Uterus (tissue), 4 donors: ENCODE measurements at places on chromosomes 3 and 15. TPM values are rescaled to one million over a fixed set of nuclear protein-coding genes. Genes with fewer than 3 reads are reported as not detected.

- H3K27ac ChIP-seq = no peak overlapping the region
- DNase-seq = no peak
- no peak overlapping the region for H3K4me3 ChIP-seq
- no peaks in the 10 kb centered on the region for H3K27me3 ChIP-seq
- no peaks in the 10 kb centered on the region for H3K4me1 ChIP-seq
- H3K36me3 ChIP-seq = no peaks in the 10 kb centered on the region
Observed at GRCh38 chr15:69538379-69538778, 85.8 kb downstream of the RPLP1 start.

- H3K4me1 ChIP-seq = no peaks in the 10 kb centered on the region
- DNase-seq = no peak
- no peak overlapping the region for H3K27ac ChIP-seq
Observed at GRCh38 chr3:45272828-45273470, 46.9 kb upstream of the TMEM158 start.

GRCh38 chr3:46553154-46553553 is 12.9 kb downstream of the LRRC2 start:
- H3K27me3 ChIP-seq = no peaks in the 10 kb centered on the region
- H3K4me3 ChIP-seq = no peak overlapping the region
- H3K4me1 ChIP-seq = no peaks in the 10 kb centered on the region
- no peak for DNase-seq
- H3K27ac ChIP-seq = no peak overlapping the region
- H3K36me3 ChIP-seq = no peaks in the 10 kb centered on the region

DNA sequence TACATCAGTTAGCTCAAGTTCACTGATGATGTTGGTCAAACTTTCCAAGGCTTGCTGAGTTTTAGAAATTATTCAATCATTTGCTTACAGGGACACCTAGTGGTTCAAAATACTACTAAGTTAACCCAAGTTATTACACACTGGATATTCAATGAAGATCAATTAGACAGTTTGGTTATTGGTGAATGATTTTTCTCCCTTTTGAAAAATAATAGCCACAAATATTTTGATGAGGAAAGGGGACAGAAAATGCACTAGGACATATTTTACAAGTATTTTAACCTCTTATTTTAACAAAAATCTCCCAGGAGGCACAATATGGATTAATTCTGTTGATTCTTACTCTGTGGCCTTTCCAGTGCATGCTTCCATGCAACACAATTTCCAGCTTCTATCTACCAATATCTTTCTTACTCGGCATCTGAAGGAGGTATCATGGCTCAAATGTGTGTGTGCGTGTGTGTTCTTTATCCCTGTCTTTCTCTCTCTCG is 20.1 kb upstream of the GOLGA6L2 start:
- H3K27ac ChIP-seq = no peak overlapping the region
- H3K27me3 ChIP-seq = no peaks in the 10 kb centered on the region
- no peaks in the 10 kb centered on the region for H3K4me1 ChIP-seq
- H3K4me3 ChIP-seq = no peak overlapping the region
- no peak for DNase-seq

SHISA5 gene
- total RNA-seq = 81.7 TPM
